GM04503 (cell line): ENCODE measurements at places on chromosomes 11 and 22.

GRCh38 chr11:43124272-43124935 is 187.4 kb upstream of the API5 start:
- no peak for DNase-seq

GRCh38 chr22:37604875-37605274 is 3.8 kb upstream of the GGA1 start:
- DNase-seq, result no peak

GRCh38 chr11:118656563-118657165 is 22.8 kb downstream of the TREH start:
- DNase-seq, result no peak

DNA sequence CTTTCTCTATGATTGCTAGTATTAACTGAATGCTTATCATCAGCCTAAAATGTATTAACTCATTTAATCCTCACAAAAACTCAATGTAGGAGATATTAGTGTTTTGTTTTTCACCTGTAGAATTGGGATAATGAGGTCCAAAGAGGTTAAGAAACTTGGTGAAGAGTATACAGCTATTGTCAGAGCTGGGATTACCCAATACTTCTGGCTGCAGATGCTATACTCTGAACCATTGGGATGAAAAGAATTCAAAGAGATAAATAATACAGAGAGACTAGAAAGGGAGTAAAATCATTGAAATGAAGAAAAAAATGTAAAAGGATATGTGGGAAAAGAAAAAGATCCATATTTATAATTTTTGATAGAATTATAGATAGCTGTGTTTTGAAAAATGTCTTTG is 137.1 kb downstream of the TRPC6 start:
- DNase-seq, result no peak

DNA sequence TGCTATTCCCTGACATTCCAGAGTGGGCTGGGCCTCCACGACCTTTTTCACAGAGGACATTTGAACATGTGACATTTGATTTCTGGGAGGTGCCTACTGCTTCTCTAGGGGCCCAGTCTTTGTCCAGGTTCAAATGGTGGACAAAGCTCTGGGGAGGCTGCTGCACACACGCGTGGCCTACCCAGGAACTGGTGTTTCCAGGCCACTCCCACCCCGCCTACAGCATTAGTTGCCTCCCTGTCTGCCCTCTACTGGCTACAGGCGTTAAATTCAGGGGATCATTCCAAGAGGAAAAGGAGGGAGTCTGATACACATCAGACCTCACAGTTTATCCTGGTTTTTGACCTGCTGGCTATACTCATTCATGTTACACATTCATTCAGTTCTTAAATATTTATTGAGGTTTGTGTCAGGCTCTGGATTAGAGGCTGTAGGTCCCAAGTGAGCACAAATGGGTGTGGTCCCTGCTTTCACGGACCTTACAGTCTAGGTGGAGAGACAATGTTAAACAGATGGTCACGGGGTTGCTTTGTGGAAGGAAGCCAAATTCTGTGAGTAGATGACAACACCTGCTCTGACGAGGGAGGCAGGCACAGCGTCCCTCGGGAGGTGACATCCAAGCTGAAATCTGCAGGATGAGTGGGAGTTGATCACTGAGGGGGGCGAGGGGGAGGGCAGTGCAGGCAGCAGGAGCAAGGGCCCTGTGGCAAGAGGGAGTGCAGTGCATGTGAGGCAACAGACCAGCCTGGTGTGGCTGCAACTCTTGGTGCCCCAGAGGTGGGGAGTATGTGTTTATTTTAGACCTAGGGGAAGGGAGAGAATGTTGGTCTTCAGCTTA is 11.8 kb downstream of the TUB start:
- DNase-seq, result no peak

GRCh38 chr11:18011633-18012032 is 1.2 kb downstream of the SERGEF start:
- DNase-seq, result no peak

- no peak for DNase-seq
Observed at GRCh38 chr22:49755631-49756001, 72.1 kb downstream of the BRD1 start.

GRCh38 chr11:72653649-72654048 is 20.6 kb downstream of the PDE2A start:
- DNase-seq, result no peak

- no peak for DNase-seq
Observed at GRCh38 chr11:11302565-11302964, 50.5 kb downstream of the CSNK2A3 start.

GRCh38 chr11:69232821-69233743 is 60.9 kb upstream of the MYEOV start:
- no peak for DNase-seq

DNA sequence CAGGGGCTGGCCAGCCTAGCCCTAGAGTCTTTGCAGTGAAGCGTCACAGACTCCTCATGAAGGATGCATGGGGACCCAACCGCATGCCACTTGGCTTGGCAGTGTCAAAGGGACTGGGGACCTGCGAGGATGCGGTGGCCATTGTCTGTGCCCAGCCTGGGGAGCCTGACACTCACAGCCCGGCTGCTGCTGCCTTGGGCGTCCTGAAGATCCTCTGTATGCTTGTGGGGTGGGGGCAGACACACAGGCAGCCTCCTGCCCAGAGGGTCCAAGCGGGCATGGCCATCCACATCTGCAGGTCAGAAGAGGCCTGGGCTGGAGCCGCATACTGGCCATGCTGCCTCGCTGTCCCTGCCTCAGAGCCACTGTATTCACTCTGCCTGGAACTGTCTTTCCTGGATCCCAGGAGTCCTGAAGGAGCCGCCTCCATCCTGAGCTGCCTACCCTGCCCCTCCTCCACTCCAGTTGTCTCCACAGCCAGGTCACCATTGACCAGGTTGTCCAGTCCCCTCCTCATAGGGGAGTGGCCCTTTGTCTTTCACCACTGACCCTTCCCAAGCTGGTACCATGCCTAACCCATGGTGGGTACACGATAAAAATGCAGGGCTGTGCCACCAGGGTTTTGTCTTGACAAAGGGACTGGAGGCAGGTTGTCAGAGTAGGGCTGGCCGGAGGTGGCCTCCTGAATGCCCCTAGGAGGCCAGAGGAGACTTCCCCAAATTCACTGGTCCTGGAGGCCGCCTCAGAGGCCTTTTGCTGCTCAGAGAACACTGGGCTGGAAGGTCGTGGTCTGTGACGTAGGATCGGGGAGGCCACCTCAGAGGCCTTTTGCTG is 107.0 kb downstream of the KCNQ1OT1 start:
- no peak for DNase-seq

GRCh38 chr11:66639066-66639813 is 737 bp downstream of the RBM4 start:
- no peak for DNase-seq

DNA sequence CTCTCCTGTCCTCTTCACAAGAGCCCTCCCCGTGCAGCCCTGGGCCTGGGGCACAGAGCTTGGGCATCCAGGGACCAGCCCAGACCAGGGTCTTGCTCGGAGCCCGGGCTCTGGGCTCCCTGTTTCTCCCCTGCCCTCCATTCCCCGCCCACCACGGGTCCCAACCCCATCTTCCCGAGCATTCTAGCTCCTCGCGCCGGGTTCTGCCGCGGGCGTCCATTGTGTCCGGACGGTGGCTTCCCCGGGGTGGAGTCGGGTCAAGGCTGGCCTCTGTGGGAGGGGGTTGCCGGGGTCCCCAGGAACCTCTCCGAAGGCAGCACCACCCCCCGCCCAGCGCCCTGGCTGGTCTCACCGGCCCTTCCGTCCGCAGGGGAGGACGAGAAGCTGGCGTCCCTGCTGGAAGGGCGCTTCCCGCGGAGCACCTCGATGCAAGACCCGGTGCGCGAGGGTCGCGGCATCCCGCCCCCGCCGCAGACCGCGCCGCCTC is 18.1 kb upstream of the ACR start:
- no peak for DNase-seq

DNA sequence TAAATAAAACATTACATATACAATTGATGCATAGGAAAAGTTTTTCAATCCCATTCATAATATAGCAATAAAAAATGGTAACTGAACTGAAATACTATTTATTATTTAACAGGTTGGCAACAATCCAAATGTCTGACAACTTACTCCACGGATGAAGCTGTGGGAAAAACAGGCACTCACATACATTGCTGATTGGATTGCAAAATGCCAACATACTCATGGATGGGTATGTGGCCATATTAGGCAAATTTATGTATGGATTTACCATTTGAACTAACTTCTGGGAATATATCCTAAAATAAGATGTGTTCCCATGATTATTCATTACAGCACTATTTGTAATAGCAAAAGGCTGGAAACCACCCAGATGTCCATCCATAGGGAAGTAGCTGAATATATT is 3.2 kb upstream of the BIRC2 start:
- no peak for DNase-seq

- DNase-seq, result no peak
Observed at GRCh38 chr11:92626624-92627023, 342.8 kb upstream of the MTNR1B start.

GRCh38 chr11:121613724-121614123 is 161.0 kb upstream of the SORL1-AS1 start:
- DNase-seq, result no peak

- no peak for DNase-seq
Observed at GRCh38 chr11:20388096-20389055, 860 bp downstream of the PRMT3 start.

- no peak for DNase-seq
Observed at GRCh38 chr11:132300283-132300682, 929.9 kb downstream of the NTM start.

DNA sequence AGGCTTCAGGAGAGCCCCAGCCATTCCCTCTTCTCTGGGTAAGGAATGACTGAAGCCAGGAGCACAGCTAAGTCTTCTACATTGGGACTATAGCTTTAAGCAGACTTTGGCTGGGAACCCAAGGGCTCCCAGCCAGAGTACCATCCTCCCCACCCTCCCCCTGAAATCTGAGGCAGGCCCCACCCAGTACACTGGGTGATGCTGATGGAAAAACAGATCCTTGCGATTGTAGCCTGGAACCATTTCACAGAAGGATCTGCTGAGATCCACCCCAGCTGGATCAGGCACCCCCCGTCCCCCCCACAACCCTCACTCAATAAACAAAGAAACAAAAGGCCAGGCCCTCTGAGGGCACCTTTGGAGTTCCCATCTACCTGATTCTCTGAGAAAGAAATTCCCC is 39.8 kb downstream of the IL18BP start:
- DNase-seq, result no peak

DNA sequence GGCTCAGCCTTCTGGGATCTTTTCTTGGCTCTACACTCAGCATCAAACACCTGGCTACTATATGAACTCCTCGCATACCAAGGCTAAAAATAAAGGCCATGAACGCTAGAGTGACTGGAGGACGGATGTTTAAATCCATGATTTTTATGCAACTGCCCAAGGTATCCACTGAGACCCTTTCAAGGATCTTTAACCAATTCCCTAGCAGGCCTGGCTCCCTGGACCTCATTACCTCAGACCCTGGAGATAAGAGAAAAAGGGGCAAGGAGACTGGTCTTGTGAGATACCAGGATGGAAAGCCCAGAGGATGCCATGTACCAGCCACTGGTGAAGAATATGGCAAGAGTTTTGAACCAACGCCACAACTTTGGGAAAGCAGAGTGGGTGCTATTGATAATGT is at the start of gene OR51G2:
Gene OR51G2, minus strand, starts transcription at position 101 of the 400 bp plus-strand sequence. CDS start 3,687 bp downstream, outside the sequence.
- DNase-seq, result no peak

DNA sequence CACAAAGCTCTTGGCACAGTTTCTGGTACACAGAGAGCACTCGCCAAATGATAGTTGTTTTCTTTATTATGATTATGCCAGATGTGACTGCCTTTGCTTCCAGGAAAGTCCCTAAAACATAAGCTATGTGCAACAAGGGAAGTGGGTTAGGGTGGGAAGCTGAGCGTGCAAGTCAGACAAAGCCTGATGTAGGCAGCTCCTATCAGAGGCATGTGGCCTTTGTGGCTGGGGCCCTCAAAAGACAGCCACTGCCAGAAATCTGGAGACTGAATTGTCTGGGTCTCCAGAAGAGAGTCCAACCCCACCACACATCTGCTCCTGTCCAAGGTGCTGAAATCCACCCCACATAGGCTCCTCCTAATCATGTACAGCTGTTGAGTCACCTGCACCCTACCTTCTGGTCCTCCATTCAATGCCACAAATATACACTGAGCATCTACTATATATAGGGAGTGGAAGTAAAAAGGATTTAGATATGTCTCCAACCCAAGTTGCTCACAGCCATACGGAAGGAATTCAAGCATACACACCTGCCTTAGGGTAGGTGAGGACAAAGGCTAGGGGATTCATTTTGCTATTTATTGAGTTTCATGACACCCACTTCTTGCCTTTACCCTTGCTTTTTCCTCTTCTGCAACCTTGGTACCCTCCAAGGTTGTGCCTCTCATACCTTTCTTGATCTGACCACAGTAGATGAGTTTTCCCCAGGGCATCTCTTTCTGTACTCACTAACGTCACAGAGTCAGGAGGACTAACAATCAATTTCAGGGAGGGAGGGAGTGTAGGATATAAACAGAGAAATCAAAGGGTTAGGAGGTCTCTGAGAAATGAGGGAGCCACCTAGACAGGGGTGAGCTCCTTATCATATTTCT is 12.4 kb downstream of the SEC14L3 start:
- no peak for DNase-seq

DNA sequence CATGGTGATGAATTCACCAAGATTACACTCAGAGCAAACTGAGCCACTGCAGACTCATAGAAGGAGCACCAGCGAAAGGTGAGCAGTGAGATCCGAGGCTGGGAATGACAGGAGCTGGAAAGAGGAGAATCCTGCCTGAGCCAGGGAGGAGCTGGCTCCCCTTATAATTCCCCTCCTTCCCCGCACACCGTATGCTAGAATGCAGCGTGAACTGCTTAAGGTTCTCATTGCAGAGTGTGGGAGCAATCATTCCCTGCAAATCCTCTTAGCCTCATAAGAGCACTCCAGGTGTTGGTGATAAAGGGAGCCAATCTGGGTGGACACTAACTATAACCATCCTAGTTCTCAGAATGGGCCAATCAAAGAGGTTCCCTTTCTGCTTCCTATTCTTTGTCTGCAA is 127.6 kb upstream of the TEAD1 start:
- no peak for DNase-seq

GRCh38 chr11:13316528-13316961 is 39.0 kb downstream of the BMAL1 start:
- peak; percentile 70 for DNase-seq

DNA sequence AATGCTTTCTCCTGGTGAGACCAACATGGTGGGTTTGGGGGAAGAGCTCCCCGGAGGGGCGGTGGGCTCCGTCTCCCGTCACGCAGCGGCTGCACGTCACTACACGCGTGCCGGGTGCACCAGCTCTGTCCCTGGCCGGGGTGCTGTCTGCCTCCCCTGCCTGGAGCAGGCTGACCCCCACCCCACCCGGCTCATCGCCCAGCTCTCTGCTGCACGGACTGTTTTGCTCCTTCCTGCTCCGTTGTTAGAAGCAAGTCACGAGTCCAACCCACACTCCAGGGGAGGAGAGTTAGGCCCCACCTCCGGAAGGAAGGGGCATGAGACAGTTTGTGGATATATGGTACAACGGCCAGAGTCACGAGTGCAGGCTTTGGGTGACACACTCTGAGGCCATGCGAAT is 364.9 kb downstream of the BRD1 start:
- DNase-seq, result no peak

GRCh38 chr11:68825571-68825970 is 16.1 kb downstream of the CPT1A start:
- no peak for DNase-seq

GRCh38 chr11:47943721-47944586 is 36.4 kb upstream of the PTPRJ start:
- DNase-seq, result no peak
